ENCODE measurements at places on chromosomes 4 and X.

- no peak for DNase-seq
Measured at GRCh38 chr4:173802662-173803022, 272.6 kb upstream of the HAND2 start.

- DNase-seq, result no peak
Measured at GRCh38 chr4:185730849-185731608, 81.0 kb downstream of the SORBS2 start.

DNA sequence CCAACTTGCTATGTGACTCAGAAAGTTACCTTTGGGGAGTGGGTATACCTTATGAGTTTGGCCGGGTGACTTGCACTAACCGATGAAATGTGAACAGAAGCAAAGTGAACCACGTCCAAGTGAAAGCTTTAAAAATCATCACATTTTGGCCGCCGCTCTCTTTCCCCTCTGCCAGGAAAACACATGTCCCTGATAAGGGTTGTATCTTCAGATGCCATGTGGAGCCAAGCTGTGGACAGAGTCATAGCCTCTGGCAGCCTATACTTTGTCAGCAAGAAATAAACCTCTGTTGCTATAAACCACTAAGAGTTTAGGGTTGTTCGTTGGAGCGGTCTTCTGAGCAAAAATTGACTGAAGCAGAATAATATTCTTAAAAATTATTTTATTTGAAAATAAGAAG lies 92.3 kb downstream of the PRDM5 start:
- no peak for DNase-seq

- DNase-seq, result no peak
Measured at GRCh38 chr4:72553540-72554337, 15.3 kb downstream of the ADAMTS3 start.

GRCh38 chr4:95249426-95250021 lies 299.2 kb downstream of the UNC5C start:
- DNase-seq, result no peak

GRCh38 chr4:142778430-142778829 lies 67.7 kb downstream of the INPP4B start:
- no peak for DNase-seq

DNA sequence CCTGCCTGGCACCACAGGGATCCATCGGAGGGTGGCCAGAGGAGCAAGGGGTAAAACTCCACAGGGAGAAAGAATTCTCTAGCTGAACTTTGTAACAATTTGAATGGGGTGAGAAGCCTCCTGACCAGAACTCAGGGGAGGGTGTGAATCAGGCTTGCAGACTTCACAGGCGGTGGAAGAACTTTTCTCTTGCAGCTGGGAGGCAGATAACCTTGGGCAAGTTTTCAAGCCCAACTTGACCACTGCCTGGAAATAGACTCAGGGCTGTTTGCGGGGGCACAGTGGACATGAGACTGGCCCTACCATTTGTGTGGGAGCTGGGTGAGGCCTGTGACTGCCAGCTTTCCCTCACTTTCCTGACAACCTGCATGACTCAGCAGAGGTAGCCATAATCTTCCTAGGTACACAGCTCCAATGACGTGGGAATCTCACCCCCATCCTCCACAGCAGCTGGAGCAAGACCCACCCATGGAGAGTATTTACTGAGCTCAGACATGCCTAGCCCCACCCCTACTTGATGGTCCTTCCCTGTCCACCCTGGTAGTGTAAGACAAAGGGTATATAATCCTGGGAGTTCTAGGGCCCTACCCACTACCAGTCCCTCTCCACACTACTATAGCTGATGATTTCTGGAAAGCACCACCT lies 210.0 kb upstream of the AGTR2 start:
- no peak for DNase-seq

- DNase-seq, result no peak
Measured at GRCh38 chr4:83503974-83504373, 19.1 kb upstream of the ABRAXAS1 start.

DNA sequence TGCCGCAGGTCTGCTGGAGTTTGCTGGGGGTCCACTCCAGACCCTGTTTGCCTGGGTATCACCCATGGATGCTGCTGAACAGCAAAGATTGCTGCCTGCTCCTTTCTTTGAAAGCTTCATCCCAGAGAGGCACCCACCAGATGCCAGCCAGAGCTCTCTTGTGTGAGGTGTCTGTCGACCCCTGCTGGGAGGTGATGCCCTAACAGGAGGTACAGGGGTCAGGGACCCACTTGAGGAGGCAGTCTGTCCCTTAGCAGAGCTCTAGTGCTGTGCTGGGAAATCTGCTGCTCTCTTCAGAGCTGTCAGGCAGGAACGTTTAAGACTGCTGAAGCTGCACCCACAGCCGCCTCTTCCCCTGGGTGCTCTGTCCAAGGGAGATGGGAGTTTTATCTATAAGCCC lies 162.7 kb downstream of the NAF1 start:
- DNase-seq, result no peak

DNA sequence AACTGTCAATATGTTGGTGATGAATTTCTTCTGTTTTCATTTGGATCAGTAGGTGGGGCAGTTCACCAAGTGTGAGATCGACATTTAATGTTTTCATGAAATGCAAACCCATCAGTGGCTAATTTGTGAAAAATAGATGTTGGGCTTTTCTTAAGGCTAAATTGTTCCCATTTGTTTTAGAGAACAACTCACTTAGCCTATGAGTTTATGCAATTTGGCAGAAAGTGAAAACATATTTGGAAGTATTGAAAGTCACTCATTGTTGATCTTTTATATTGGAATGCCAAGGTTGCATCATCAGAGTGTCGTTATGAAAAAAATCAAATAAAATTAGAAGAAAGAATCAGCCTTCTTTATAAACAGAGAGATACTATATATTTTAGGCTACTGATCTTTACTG lies 132.4 kb downstream of the RPA4 start:
- no peak for DNase-seq

DNA sequence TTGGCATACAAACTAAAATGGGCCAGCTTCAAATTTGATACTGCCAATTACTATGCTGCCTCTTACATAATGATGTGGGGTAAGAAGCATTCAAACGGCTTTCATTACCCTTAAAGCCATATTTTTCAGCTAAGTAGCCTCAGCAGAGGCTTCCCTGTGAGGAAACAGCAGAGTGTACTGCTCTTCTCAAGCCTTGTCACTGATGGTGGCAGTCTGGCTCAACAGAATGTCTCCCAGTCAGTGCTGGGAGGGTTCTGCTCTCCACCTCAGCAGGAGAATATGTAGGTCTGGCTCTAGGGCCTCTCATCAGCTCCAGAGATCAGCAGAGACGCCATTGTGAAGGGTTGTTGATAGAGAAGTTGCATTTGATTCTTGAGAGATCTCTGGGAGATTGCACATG lies 44.6 kb upstream of the MBNL3 start:
- no peak for DNase-seq

GRCh38 chrX:63746278-63746677 lies 38.7 kb downstream of the ARHGEF9 start:
- DNase-seq, result no peak

DNA sequence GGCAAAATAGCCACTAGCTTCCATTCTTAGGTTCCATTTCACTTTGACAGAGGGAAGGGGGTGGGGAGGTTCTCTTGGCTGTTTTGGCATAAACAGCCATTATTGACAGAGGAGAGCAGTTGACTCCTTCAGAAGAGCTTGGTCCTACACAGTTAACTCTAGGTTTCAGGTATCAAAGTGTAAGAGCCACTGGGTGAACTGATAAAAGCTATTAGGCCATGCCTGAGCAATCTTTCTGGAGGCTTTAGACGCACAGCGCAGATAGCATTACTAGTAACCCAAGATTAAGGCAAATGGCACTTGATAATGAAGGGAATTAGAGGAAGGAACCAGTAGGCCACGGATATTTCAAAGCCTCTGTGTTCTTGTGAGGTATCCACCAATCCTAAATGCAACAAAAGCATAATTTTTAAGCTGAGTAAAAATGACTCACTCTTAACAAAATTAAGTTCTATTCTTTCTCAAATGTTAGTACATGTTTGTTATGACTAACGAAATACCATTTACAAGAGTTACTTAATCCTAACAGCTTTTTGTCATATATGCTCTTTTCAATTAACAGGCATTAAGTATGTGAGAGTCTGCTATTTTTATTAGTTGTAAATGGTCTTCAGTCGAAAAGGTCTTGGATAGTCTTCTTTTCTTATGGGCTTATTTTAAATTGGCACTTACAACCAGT lies 53.6 kb downstream of the SLC7A11 start:
- no peak for DNase-seq

- DNase-seq, result no peak
Measured at GRCh38 chr4:165474784-165475705, 96.2 kb downstream of the CPE start.

GRCh38 chrX:93468075-93468474 lies 205.3 kb downstream of the NAP1L3 start:
- no peak for DNase-seq

GRCh38 chrX:107711521-107712181 lies 63.9 kb downstream of the TSC22D3 start:
- DNase-seq, result no peak

DNA sequence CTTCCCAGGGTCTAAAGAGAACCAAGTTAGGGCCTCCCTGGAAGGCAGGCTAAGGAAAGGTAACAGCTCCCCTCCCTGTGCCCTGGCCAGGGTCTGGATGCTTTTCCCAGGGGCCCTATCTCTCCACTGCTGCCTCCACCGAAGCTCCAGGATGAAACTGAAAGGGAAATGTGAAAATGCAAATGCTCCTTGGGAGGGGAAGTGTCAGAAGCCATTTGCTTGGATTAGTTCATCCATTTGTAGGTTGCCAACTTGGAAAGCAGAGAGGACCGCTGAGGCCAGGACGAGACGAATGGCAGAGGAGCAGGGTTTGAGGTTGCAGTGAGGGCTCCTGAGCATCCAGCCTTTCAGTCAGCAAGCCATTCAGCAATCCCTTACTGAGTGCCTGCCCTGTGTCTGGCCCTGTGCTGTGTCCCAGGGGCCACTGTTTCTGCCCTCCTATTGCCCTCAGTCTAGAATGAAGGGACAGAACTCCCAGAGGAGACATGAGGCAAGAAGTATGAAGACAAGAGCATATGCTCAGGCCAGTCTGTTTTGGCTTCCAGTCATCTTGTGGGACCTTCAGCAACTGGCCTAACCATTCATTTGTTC lies 45.9 kb upstream of the PGRMC1 start:
- DNase-seq, result no peak

DNA sequence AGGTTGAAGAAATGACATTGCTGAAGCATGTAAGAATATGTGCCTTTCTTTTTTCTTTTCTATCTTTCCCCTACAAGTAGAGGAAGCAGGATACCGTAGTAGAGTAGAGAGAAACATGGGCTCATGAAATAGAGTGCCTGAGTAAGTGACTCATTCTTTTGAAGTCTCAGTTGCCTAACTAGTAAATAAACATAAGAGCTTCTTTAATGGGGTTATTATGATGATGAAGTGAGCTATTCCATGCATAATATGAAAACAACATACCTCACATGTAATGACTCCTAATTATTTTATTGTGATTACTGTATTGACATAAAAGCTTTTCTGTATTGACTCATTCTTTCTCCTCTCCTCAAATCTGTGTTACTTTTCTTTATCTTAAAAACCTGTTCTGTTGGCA lies 1538.2 kb downstream of the TECRL start:
- no peak for DNase-seq

- DNase-seq, result no peak
Measured at GRCh38 chr4:138063581-138063980, 178.6 kb downstream of the SLC7A11 start.

DNA sequence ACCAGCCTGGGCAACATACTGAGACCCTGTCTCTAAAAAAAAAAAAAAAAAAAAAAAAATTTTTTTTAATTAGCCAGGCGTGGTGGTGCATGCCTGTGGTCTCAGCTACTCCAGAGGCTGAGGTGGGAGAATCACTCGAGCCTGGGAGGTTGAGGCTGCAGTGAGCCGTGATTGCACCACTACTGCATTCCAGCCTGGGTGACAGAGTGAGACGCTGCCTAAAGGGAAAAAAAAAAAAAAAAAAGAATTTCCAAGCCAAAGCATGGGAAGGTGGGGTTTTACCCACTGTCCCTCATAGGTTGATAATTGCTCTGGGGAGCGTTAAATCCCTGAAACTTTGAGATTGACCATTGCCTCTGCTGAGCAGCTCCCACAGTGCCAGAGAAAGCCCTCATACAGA lies 427.5 kb downstream of the BCOR start:
- DNase-seq, result no peak

DNA sequence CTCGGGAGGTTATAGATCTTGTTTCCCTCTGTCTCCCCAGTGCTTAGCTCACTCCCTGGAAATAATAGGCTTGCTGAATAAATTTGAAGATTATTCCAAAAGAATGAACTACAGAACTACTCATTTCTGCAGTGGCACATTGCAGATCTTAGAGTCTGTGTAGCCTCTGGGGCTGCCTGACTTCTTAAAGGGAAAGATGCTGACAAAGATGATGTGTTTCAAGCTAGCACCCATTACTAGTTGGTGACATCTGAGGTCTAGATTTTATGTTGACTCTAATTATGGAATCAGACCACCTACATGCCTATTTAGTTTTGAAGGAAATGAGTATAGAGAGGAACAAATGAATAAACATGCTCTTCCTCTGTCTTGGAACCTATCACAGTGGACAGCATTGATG lies 123.7 kb upstream of the KCNIP4 start:
- no peak for DNase-seq

- DNase-seq, result no peak
Measured at GRCh38 chr4:124903995-124904722, 191.6 kb upstream of the ANKRD50 start.

GRCh38 chrX:10636337-10636736 lies 16.0 kb upstream of the MID1 start:
- DNase-seq, result no peak

GRCh38 chr4:165326831-165327210 lies 648 bp upstream of the MSMO1 start:
- no peak for DNase-seq

GRCh38 chrX:93741811-93742210 lies 67.8 kb downstream of the FAM133A start:
- no peak for DNase-seq
